Psoas muscle (tissue), 8 donors: ENCODE measurements at places on chromosomes 2 and 18. TPM values are rescaled to one million over a fixed set of nuclear protein-coding genes. Genes with fewer than 3 reads are reported as not detected.

The SLC4A5 gene
- 0.42 TPM for polyA plus RNA-seq

The SERPINB11 gene
- polyA plus RNA-seq, result not detected

The LBX2 gene
- polyA plus RNA-seq, result 0.26 TPM

The ADI1 gene
- polyA plus RNA-seq, result 43.7 TPM

The DYNAP gene
- not detected for polyA plus RNA-seq

The MYOM1 gene
- 209 TPM for polyA plus RNA-seq

The CDK5R2 gene
- polyA plus RNA-seq, result 0.03 TPM

The TRIM54 gene
- polyA plus RNA-seq, result 282 TPM

The IL37 gene
- not detected for polyA plus RNA-seq

The C1QL2 gene
- polyA plus RNA-seq, result not detected

The NRP2 gene
- 0.67 TPM for polyA plus RNA-seq

The ACTR1B gene
- polyA plus RNA-seq, result 38.3 TPM

The EML6 gene
- 0.38 TPM for polyA plus RNA-seq

The RAB17 gene
- polyA plus RNA-seq, result 1.3 TPM

The EVX2 gene
- not detected for polyA plus RNA-seq

The PROKR1 gene
- 0.03 TPM for polyA plus RNA-seq

The IL1F10 gene
- polyA plus RNA-seq, result not detected

The FAM124B gene
- polyA plus RNA-seq, result 1.3 TPM

The POMC gene
- 3.3 TPM for polyA plus RNA-seq

The ZNF516 gene
- polyA plus RNA-seq, result 8.1 TPM

The CLIP4 gene
- 89.2 TPM for polyA plus RNA-seq

The ABCG5 gene
- 0.08 TPM for polyA plus RNA-seq
